Activated CD4-positive, alpha-beta memory T cell treated with anti-CD3 and anti-CD28 coated beads for 36 hours (primary cell): ENCODE measurements at places on chromosomes 11 and 22.

- DNase-seq, result no peak
Observed at GRCh38 chr11:57457643-57458023, 2.7 kb upstream of the RTN4RL2 start.

GRCh38 chr11:15333407-15333806 is 218.7 kb downstream of the INSC start:
- DNase-seq, result no peak

DNA sequence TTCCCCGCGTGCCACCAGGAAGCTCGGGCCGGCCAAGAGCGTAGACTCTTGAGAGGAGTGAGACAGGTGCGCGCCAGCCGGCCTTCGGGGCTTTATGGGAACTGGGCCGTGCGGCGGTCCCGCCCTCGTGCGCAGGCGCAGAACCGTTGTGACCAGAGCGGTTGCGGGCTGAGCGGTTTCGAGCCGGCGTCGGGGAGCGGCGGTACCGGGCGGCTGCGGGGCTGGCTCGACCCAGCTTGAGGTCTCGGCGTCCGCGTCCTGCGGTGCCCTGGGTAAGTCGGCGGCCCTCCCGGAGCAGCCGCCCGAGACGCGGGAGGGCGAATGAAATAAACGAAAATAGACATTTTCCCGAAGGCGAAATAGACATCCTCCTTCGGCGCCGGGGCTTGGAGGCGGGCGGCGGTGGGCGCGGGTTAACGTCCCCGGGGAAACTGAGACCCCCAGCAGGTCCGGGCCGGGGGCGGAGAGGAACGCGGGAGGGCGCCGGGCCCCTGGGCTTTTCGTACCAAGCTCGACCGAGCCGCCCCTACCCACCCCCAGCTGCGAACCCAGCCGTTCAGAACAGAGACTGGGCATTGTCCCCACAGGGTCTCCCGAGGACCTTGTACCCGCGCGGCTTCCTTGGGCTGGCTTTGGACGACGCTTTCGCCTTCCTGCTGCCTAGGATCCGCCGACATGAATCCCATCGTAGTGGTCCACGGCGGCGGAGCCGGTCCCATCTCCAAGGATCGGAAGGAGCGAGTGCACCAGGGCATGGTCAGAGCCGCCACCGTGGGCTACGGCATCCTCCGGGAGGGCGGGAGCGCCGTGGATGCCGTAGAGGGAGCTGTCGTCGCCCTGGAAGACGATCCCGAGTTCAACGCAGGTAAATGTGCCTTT is at the start of gene ASRGL1:
ASRGL1 (plus strand) TSS at position 146 of the 879 bp plus-strand sequence; CDS start at position 676, 530 bp downstream.
- DNase-seq, result peak; percentile 81

- DNase-seq, result no peak
Observed at GRCh38 chr11:35711924-35712323, 49.3 kb downstream of the TRIM44 start.

GRCh38 chr11:129230006-129230405 is 37.9 kb upstream of the ARHGAP32 start:
- DNase-seq, result no peak

DNA sequence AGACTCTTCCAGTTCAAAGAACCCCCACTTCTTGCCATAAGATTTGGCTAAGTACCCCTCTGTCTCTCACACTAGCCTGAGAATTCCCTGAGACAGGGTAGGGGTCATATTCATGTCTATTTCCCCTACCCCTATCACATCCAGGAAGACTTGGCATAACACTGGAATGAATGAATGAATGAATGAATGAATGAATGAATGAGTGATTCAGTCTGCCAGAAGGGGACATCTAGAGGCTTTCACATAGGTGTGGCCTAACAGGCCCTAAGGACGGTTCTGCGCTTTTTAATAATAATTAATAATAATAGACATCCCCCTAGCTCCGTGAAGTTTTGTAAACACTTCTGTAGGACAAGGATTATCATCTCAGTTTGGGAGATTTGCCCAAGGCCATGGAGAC is 415.7 kb downstream of the TENM4 start:
- no peak for DNase-seq

GRCh38 chr22:27642104-27642800 is 159.3 kb downstream of the MN1 start:
- no peak for DNase-seq

- DNase-seq, result no peak
Observed at GRCh38 chr22:27679176-27679575, 122.4 kb downstream of the MN1 start.

DNA sequence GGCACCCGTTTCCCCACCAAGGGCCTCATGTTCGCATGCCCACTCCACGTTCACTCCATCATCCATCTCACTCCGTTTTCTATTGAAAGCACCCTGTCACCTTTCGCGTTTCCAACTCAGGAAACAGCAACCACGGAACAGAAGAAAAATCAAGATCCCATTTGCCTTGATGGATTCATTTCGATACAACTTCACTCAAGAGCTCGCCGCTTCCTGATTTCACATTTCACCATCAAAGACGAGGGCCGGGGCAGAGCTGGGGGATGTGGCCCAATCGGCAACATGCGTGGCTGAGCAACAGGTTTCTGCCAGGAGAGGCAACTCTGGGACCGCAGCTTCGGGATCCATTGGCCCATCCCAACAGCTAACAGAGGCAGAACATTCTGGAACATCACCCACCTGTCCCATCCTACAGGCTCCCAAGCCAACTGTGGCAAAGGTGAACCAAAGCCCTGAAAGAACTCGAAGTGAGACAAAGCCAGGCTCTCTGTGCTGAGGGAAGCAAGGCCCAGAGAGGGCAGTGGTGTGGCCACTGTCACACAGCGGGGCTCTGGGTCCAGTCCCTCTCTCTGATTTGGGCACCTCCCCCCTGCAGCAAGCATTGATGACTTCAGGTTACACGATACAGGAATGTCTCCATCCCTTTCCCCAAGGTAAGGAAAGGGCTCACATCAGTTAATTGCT is 36.2 kb upstream of the CD5 start:
- DNase-seq, result peak; percentile 86

- DNase-seq, result no peak
Observed at GRCh38 chr11:96215826-96216225, 127.2 kb downstream of the MAML2 start.

- DNase-seq, result no peak
Observed at GRCh38 chr11:48088682-48089050, 108.3 kb downstream of the PTPRJ start.

GRCh38 chr11:13874597-13874996 is 87.9 kb upstream of the SPON1 start:
- no peak for DNase-seq

DNA sequence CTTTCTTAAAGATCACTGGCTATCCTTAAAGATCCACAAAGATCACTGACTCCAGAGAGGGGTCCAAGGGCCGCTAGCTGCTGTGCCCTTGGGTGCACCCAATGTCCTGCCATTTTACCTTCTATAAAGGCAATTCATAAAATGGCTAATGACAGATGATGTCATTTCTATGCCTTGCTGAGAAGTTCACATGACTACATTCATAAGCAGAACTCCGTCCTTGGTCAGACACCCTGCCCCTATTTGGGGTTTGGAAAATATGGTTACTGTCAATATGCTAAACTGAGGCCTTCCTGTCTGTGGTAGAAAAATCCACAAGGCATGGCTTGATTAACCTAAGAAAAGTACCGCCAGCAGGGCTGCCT is 60.9 kb upstream of the BMAL1 start:
- DNase-seq, result no peak

- no peak for DNase-seq
Observed at GRCh38 chr22:17705546-17705945, 67.0 kb downstream of the BCL2L13 start.

- DNase-seq, result no peak
Observed at GRCh38 chr11:62677156-62677555, 1.7 kb downstream of the UBXN1 start.

DNA sequence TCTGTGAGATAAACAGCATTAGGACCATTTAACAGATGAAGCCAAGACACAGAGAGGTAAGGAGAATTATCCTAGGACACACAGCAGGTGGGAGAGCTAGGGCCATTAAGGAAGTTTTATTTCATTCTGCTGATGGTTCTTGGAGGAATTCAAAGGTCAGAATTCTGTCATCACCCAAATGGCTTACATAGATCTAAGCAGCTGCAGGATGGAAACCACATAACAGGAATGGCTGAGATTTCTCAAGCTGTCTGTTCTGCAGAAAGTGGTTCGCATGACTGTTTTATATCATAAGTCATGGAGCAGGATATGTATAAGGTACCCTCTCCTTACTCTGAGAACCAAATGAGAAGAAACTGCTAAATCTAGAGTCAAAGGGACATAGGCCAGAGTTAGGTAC is 163.2 kb upstream of the NARS2 start:
- DNase-seq, result no peak

- no peak for DNase-seq
Observed at GRCh38 chr11:32500001-32500400, 64.7 kb upstream of the WT1 start.

DNA sequence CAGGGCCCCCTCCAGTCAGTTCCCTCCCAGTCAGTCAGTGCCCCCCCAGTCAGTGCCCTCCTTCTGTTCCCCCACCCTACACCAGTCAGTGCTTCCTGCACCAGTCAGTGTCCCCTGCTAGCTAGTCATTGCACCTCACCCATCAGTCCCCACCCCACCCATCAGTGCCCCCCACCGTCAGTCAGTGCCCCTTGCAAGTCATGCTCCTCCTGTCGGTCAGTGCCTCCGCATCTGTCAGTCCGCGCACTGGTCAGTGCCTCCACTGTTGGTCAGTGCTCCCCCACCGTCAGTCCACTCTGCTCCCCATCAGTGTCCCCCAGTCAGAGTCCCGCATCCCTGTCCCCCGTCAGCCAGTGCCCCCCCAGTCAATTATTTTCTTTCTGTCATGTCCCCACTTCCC is 3.3 kb downstream of the PPP6R2 start:
- DNase-seq, result no peak

GRCh38 chr22:40196628-40197360 is 19.1 kb downstream of the TNRC6B start:
- DNase-seq, result peak; percentile 78

DNA sequence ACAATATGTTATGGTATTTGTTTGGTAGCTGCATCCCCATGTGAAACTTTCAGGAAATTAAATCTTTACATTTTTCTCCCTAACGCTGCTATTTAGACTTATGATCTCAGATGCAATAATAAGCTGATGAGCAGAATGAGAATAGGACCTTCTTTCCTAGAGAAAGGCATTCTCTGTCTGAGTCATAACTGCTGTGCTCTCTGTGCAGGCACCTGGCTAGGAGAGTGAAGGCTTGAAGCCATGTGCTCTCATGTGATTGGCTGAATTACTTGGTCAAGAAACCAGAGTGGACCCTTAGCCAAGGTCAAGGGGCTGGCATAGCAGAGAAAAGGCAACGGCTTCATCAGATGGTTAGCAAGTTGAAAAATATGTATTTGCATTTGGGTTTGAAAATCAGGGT is 185.0 kb downstream of the ADAMTS15 start:
- no peak for DNase-seq

- no peak for DNase-seq
Observed at GRCh38 chr22:17241576-17242330, 22.5 kb upstream of the ADA2 start.

GRCh38 chr22:30187529-30188407 is 58.8 kb downstream of the LIF start:
- DNase-seq, result peak; percentile 42

DNA sequence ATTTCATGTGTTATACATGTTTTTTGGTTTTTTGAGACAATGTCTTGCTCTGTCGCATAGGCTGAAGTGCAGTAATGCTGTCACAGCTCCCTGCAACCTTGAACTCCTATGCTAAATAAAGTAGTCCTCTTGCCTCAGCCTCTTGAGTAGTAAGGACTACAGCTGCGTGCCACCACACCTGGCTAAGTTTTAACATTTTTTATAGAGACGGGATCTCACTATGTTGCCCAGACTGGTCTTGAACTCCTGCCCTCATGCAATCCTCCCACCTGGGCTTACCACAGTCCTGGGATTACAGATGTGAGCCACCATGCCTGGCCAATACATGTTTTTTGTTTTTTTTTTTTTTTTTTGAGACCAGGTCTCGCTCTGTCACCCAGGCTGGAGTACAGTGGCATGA is 33.9 kb downstream of the SWAP70 start:
- DNase-seq, result no peak

- DNase-seq, result no peak
Observed at GRCh38 chr22:50257451-50258360, 3.8 kb downstream of the MAPK12 start.

DNA sequence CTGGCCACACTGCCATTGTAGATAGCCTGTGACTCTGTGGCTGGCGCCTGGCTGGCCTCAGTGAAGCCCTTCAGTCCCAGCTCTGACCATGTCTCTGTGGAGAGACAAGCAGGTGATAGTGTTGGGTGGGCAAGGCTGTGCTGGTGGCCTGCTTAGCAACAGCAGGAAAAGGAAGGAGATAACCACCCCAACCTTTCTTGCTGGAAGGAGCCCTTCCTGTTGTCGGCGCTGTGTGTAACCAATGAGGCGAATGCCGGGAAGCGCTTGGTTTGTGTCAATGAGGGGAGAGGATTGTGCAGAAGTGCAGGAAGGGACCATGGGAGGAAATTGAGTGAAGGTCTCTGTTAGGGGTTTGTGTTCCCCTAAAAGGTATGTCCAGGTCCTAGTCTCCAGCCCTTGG is 27.3 kb downstream of the PARVB start:
- no peak for DNase-seq

- no peak for DNase-seq
Observed at GRCh38 chr22:22728382-22728781, 84.0 kb downstream of the GGTLC2 start.

DNA sequence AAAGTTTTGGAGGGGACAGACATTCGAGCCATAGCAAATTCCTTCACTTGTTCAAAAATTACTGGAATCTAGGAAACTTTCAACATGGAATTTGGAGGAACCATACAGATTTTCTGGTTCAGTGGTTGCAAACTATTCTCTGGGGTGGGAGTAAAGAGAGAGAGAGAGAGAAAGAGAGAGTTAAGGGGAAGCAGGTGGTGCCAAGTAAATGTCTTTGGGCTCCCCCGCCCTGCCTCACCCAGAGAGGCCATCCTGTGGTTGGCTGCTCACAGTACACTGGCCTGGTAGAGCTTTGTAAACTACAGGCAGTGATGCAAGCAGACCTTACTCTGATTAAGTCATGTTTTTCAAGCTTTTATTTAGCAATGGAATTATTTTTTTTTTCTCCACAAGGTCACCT is 82.6 kb downstream of the ADAMTS15 start:
- no peak for DNase-seq
